GM13976 (cell line): ENCODE measurements at places on chromosomes 7 and 10.

DNA sequence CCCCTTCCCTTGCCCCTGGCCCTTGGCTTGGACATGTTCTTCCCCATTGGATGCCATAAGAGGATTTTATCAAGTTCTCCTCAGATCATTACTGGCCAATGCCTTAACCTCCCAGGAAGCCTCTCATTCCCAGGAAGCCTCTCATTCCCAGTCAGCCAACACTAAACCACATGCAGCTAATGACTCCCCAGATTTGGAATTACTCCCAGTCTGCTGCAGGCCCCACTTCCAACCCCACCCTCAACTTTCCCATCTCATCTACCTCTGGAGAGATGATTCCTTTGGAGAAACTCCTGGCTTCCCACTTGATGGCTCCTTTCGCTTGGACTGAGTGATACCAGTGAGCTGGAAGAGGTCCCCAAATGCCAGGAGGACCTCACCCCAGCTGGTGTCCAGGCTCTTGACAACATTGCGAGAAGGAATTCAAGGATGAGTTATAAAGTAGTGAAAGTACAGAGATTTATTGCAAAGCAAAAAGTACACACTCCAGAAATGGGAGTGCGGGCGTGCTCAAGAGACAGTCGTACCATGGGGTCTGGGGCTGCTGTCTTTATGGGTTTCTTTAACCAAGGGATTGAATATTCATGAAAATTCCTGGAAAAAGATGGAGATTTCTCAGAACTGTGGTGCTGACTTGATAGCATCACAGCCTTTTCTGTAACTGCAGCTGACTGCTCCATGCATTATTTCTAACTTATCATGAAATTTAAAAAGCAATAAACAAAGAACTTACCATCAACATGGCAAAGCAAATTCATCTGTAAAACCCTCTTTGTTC is 117.2 kb upstream of the ADCY1 start:
- no peak for DNase-seq

DNA sequence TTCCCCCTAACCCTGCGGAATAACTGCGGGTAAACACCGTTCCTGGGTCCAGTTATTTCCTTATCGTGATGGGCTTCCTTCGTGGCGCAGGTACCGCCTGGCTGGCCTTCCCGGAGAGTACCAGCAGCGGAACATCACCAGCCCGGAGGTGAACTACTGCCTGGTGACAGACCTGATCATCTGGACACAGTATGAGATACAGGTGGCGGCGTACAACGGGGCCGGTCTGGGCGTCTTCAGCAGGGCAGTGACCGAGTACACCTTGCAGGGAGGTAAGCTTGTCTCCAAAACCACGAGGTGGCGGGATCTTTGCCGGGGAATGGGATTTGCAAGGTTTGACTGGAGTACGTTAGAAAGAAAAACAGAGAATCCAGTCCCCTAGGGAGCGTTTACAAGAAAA is 665.0 kb upstream of the FOXK1 start:
- no peak for DNase-seq

GRCh38 chr7:66202441-66202840 is 2.7 kb upstream of the TPST1 start:
- DNase-seq = no peak

DNA sequence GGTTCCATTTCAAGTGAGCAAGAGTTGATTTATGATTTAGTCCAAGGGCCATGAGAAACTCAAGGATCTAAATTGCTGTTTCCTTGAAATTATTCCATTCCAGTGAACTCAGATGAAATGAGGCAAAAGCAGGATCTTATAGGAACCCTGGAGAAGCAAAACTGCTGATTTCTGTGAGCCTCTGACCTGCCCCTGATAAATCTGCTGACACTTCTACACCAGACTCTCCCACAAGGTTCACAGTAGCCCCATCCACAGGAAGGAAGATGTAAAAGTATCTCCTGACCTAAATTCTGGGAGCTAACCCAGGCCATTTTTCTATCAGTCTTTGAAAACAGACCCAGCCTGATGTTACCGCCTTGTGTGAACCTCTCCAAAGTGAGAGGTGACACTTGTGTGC is 987.6 kb upstream of the AUTS2 start:
- DNase-seq = no peak

DNA sequence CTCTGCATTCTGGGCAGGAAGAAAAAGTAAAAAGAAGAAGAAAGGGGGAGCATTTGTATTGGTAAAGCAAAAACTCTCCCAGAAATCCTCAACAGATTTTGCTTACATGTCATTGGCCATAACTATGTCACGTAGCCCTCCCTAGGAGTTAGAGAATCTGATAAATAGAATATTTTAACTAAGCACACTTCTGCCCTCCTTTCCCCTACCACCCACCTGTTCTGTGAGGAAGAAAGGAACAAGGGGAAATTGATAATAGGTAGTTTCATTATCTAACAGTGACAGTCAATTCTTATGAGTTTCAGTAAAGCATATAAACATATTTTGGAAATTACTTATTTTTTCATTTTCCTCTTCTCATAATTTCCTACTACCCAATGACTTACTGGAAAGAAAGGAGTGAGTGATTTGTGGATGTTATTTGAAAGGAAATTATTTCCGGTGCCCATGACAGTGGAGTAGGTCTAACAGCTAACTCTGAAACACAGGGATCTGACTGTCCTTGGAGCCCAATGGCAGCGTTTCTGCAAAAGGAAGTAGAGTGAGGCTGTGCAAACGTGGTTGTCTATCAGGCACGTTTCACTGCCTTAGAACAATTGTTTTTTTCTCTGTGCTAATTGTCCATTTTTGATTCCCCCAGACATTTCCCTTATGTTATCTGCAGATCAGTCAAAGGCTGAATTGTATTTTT is 128.6 kb upstream of the MDFIC start:
- no peak for DNase-seq

DNA sequence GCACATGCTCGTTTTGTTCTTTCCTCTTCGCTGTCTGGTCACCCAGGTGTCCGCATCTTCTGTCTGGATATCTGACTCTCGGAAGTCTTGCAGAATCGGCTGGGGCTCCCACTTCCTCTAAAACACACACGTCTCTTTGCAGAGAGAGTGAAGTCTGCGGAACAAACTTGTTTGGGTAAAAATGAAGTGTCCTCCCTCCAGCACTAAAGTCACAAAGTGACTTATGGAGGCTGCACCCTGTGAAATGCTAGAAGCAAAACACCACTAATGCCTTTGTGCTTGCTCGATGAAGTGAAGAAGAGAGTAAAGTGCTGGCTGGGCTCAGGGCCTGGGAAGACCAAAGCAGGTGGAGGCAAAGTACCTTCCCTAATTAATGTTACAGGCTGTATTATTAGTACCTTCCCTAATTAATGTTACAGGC is 71.4 kb downstream of the FGFR2 start:
- no peak for DNase-seq
